ENCODE measurements at places on chromosomes 5 and 9. TPM values are rescaled to one million over a fixed set of nuclear protein-coding genes. Genes with fewer than 3 reads are reported as not detected.

- no peak for DNase-seq
Measured at GRCh38 chr9:35540315-35540714, 50.4 kb downstream of the RUSC2 start.

DNA sequence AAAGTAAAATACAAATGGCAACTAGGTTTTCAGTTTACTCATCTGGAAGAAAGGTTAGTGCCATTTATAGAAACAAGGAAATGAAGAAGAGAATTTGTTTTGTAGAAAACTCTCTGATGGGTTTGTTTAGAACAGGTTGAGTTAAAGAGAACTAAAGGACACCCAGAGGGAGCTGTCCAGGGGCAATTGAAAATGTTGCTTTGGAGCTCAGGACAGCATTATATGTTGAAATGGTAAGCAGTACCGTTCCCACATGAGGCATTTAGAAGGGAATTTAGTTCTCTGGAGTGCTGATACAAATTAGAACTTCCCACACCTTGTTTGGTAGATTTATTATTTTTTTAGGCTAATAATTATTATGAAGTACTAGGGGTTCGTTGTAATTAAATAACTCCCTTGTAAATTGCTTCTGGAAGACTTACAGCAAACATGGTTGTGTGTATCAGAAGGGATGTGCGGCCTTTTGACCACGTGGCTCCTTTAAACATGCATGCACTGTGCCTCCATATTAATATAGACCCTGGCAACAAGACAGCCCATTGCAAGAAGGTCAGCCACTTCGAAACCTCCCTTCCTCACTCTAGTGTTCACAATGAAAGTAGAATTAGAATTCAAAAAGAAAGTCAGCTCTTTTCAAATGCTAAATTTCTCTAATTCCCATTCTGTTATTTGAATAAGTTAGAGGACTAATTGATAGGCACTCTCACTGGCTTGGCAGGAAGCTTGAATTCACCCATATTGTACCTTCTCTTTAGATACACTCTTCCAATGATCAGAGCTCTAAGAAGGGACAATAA lies 71.7 kb downstream of the ZNF462 start:
- DNase-seq, result no peak

GRCh38 chr9:99181621-99182020 lies 40.1 kb downstream of the ALG2 start:
- DNase-seq, result no peak

- DNase-seq, result no peak
Measured at GRCh38 chr9:99259231-99259918, 37.3 kb downstream of the SEC61B start.

- no peak for DNase-seq
Measured at GRCh38 chr5:3993856-3994473, 398.3 kb downstream of the IRX1 start.

GRCh38 chr5:139204196-139204595 lies 6.0 kb upstream of the SIL1 start:
- no peak for DNase-seq

- DNase-seq, result no peak
Measured at GRCh38 chr9:21452681-21453080, 12.4 kb downstream of the IFNA1 start.

GRCh38 chr5:40834391-40834848 lies 602 bp downstream of the RPL37 start:
- DNase-seq, result no peak

DNA sequence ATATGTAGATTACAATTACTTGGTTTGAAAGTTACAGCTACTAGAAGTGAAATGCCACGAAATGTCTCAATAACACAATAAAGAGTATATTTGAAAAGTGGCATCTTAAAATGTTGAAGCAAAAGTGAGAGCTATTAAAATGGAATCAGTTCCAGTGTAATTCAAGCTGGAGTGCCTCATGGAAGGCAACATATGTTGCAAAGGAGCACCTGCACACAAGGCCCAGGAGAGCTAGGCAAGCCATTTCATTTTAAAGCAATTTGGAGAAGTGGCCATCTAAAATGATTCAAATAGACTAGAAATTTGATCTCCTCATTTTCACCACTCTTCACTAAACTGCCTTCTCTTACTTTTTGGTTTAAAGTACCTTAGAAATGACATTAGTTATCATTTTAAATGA lies 167.8 kb downstream of the GABRB2 start:
- DNase-seq, result no peak

DNA sequence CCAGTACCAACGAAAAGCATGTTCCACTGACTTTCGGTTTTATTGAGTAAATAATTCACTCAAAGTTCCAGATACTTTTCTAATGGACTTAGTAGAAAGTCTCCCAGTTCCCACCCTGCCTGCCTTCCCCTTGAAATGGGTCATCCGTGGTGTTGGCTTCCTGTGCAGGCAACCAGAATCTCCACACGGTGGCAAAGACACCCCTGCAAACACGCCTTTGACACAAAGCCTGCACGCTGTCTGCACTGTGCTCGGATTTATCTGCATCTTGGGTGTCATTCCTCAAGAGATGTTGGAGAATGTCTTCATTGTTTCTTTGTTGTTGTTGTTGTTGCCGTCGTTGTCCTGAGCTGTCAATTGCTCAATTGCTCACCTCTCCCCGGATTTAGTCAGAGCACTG lies 150.0 kb upstream of the IRX2 start:
- no peak for DNase-seq

- no peak for DNase-seq
Measured at GRCh38 chr5:146042628-146043279, 62.6 kb downstream of the PLAC8L1 start.

DNA sequence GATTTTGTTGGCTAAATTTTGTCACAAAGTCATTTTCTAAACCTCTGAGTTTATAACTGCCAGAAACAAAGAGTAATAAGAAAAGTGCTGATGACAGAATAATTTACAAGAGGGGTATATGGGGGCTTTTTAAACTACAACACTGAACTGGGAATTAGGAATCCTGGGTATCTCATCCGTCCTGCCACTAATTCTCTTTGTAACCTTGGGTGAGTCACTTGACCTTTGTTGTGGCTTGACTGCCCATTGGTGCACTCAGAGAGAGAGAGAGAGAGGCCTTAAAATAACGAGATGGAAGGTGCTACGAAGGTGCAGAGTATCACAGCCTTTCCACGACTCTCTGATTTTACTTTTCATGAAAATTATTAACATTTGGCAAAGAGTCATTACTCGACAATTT lies 130.3 kb upstream of the CNTLN start:
- DNase-seq, result no peak

DNA sequence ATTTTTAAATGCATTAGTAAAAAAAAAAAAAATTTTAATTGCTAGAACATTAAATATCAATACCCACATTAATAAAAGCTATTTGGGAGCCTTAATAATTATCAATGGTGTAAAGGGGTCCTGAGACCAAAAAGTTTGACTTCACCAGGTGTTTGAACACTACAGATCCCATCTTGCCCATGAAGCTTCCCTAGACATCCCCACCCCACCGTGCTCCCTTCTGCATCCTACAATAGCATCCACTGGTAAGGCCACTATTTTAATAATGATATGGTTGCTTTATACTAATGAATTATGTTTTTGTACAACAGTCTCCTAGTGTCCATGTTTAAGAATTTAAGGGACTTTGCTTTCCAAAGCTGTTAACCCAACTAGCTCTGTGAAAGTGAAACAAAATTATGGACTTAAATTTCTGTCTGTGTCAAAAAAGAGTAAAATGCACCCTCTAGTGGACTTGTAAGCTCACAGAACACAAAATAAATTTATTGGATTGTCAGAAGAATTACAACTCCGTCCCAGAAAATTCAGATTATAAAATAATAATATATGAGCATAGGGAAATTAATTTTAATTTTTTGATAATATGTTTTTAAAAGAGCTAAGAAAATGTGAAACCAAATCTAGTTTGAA lies 76.0 kb downstream of the ARL15 start:
- no peak for DNase-seq

GRCh38 chr9:35646533-35647265 lies 4.0 kb downstream of the SIT1 start:
- peak; percentile 85 for DNase-seq

- no peak for DNase-seq
Measured at GRCh38 chr5:89458332-89458656, 575.3 kb upstream of the MEF2C start.

- DNase-seq, result peak; percentile 43
Measured at GRCh38 chr9:14097215-14097614, 216.7 kb downstream of the NFIB start.

- DNase-seq, result no peak
Measured at GRCh38 chr9:128497824-128498610, 6.5 kb upstream of the GLE1 start.

GRCh38 chr5:141973871-141974595 lies 5.1 kb downstream of the RNF14 start:
- DNase-seq, result no peak

DNA sequence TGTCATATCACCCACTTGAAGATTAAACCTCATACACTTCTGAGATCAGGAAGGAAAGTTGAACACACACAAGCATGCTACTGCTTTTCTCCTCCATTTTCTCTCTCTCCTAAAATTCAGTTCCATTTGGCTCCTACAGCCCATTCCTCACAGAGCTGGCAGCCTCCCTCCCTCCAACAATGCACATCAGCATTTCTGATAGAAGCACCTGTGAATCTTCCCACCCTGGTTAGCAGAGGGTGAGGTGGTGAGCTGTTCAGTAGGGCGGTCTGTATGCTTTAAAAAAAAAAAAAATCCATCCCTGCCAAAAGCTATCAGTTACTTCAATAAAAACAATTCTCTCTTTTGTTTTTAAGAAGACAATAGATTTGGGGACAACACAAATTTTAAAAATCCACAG lies 463.2 kb upstream of the KIF2A start:
- DNase-seq, result no peak

LECT2 gene
- polyA plus RNA-seq, result 0.79 TPM

ZNF454 gene
- polyA plus RNA-seq, result 6.3 TPM

PDZD2 gene
- 18.3 TPM for polyA plus RNA-seq

ROPN1L gene
- polyA plus RNA-seq, result 0.60 TPM

MLANA gene
- polyA plus RNA-seq, result 0.75 TPM

DHFR gene
- 84.5 TPM for polyA plus RNA-seq

CNTFR gene
- 36.0 TPM for polyA plus RNA-seq

GPR21 gene
- polyA plus RNA-seq, result 0.40 TPM

HTR1A gene
- polyA plus RNA-seq, result not detected

REEP2 gene
- polyA plus RNA-seq, result 7.2 TPM

MOCS2 gene
- polyA plus RNA-seq, result 86.6 TPM

Data from right renal cortex interstitium (tissue), 3 donors.